ENCODE measurements at places on chromosomes 3 and 15. TPM values are rescaled to one million over a fixed set of nuclear protein-coding genes. Genes with fewer than 3 reads are reported as not detected.

DNA sequence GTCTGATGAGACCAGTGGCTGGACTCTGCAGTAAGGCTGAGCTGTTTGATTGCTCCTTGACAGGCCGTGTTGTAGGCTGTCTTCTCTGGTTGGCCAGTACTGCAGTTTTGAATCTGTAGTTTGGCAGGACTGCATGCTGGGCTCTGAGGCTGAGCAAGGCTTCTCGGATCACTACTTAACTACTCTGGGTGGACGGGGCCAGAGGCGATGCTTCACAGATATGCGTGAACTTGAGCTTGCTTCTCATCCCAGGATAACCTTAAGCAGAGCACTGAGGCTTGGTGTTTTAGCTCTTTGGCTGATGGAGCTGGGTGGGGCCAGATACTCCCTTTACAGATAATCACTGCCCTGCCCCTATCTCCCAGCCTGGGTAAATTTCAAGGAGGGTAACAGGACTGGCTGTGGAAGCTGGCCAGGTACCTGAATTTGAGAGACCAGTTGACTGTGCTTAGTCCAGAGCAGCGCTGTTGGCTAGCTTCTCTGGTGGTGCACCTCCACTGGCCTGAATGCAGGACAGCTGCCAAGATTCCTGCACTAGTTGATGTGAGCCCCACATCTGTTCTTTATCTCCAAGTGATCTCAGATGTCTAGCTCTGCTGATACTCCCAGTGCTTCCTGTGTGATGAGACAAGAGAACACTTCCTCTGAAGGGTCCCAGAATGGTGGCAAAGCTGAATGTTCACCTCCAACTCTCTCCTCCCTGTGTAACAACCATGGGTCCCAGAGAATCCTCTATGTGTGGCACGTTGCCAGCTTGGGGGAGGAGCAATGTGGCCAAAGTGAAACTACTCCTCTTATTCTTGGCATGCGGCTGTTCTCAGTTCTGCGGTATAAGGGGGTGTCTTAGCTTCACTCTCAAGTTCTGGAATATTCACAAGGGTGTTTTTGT, 37.9 kb downstream of the RPL39L start:
- peak; percentile 90 for DNase-seq

Gene STRIT1
- total RNA-seq, result not detected

Gene CPN2
- total RNA-seq, result not detected

Gene ADAMTS9
- 0.81 TPM for total RNA-seq

Gene ASB14
- not detected for total RNA-seq

Gene FNDC3B
- 28.0 TPM for total RNA-seq

GRCh38 chr3:112090887-112091586, 4.8 kb downstream of the C3orf52 start:
- no peak for DNase-seq

DNA sequence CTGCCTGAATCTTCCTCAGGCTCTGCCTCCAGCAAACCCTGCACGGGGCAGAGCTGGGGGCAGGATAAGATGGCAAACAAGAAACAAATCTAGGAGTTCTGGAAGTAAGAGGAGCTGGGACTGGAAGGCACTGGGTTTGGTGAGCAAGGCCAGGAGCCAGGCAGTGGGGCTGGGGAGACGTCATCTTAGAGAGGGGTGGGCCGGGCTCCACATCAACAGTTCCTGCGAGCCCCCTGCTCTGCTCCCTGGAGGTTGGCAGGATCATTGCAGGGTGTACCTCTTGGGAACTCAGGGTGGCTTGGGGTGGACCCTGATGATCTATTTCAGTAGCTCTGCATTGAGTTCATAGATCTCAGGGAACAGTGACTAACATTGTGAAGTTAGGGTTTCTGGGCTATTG, 87.3 kb upstream of the PRR23E start:
- DNase-seq, result no peak

- no peak for DNase-seq
Measured at GRCh38 chr3:8442993-8443650, 58.5 kb upstream of the LMCD1 start.

GRCh38 chr15:54567408-54568035, 589.3 kb downstream of the UNC13C start:
- DNase-seq, result no peak

DNA sequence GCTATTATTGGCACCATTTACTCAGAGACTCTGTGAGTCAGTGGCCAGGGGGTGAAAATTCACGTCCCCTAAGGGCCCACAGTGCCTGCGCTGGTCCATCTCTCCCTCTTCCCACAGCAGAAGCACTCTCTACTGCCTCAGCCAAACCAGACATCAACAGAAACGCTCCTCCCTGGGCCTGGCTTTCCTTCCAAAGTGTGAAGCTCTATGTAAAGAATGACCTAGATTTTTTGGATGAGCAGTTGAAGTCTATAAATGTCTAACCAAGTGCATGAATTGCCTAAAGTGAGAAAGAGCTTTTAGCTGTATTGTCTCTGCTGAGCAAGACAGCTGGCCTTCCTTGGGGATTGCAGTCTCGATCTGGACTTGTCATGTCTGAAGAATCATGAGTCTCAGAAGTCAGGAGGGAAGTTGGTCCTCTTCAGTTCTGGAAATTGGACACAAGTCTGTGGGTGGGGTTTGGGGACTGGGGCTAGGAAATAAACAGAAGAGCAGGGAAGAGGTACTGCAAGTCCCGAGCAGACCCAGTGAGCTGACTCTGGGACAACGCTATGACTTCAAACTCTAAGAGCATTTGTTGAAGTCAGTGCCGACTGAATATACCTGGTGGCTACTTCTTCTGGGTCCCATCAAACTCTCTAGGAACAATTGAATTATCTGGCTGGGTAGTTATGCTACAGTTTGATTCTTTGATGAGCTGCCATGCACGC, 29.0 kb downstream of the RASGRP1 start:
- DNase-seq, result no peak

DNA sequence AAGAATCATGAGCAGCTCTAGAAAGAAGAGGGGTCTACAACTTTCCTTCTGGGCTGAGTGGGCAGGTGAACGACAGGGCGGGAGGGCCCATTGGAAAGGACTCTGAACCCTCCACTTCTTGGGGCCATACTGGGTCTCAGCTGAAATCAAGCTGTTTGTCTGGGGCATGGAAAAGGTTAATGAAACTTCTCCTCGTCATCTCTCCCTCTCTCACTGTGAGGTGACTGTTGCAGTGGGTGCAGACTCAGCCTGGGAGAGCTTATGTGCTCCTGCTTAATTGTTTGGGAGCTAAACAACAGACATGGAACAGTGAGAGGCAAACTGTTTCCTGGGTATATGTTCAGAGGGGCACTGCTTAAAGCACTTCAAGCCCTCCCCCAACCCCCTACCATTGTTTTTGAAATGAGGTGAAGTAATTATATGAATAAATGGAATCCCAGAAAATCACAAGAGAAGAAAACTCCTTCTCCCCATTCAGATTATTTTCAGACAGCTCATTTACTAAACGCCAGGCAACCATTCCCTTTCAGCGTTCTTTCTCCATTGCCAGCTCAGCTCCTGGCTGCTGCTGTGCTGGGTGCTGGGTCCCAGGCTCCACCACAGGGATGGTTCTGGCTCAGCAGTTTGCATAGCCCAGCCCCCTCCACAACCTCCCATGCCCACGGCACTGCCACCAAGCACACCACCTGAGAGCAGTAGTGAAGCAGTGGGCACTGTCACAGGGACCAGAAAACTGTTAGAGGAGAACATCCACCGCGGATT, 444.9 kb upstream of the TBL1XR1 start:
- DNase-seq, result no peak

- DNase-seq, result no peak
Measured at GRCh38 chr15:78673476-78673875, 32.5 kb upstream of the CHRNB4 start.

DNA sequence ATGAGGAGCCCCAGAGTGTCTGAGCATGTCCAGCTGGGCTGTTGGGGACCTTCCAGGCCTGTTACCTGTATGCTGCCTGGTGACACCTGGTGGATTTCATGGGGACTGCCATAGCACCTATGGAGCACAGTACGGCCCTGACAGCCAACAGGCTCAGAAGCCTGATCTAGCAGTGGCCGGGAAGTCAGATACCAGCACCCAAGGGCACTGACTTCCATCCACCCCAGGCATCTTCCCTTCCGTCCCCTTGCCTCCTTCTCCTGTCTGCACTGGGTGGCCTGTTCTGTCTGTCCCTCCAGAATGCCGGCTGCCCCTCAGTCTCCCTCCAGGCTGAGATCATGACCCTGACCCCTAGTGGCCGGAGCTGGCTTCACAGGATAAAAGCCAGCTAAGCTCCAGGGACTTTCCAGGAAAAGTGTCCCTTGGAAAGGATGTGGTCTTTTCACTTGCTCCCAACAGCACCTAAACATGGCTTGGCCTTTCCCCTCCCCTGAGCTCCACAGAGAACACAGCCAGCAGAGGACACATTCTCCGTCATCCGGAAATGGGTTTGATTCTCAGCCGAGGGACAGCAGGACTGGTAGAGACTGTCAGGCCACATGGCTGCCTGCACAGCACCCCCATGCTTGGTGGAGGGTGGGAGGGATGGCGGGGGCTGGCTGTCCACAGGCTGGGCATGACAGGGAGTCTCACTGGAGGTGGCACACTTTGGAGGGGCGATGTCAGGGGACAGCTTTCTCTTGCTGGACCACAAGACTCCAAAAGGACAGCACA, 9.5 kb downstream of the RPS17 start:
- peak; percentile 52 for DNase-seq

DNA sequence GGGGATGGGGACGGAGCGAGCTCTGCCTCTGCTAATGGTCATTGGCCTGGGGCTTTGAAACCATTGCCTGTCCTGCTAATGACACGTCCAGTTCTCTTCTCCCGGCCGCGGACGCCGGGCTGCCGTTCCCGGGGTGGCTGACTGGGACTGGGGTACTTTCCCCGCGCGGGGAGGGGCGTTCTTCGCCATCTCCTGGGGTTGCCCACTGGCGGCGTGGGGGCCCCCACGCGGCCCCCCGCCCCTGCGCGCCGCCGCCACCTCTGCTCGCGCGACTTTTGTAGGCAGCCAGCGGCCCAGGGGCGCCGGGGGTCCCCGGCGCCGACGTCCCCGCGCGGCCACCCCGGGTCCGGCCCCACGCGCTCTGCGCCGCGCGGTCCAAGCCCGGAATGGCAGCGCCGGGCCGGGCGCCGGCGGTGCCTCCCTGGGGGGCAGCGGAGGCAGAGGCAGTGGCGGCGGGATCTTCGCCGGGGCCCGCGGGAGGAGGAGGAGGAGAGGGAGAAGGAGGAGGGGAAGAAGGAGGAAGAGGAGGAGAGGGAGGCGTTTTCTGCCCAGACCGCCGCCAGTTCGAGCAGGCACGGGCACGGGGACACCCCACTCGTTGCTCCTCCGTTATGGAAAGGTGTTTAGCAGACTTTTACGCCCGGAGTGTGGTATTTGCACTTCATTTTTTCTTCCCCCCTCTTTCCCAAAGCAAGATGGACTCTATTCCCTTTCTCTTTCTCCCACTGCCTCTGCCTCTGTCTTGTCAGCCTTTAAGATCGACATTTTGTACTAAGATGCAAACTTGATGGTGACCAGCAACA, 2.3 kb downstream of the BBX start:
- DNase-seq, result no peak

- DNase-seq, result no peak
Measured at GRCh38 chr3:150868282-150868681, 37.0 kb downstream of the MINDY4B start.

DNA sequence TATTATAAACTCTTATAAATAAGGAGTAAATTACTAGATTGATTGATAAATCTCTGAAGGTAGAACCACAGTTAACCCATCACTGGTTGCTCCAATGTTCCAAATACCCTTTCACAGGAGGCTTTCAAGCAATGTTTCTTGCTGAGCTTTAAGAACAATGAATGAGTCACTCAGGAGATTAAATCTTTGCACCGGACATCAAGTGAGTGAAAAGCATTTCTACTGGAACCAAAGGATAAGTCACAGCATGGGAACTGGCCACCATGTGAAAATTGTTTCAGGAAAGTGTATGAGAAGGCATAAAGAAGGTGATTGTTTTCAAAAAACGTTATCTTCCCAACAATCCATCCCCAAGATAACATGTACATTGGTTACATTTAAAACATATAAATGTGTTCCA, 90.6 kb downstream of the CNTN3 start:
- no peak for DNase-seq

DNA sequence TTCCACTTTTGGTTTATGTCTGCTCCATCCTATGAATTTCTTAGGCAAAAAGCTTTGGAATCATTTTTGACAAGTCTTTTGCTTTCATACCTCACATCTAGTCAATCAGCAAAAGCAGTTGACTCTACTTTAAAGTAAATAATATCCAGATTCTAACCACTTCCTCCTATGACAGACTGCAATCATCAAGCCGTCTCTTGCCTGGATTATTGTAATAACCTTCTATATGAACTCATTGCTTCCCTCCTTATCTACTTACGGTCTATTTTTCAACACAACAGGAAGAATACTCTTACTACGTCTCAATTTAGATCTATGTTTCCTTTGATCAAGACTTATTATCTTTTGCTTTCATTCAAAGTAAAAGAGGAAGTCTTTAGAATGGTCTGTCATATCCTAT, 20.7 kb downstream of the CLDN1 start:
- peak; percentile 5 for DNase-seq

Gene EXD1
- not detected for total RNA-seq

DNA sequence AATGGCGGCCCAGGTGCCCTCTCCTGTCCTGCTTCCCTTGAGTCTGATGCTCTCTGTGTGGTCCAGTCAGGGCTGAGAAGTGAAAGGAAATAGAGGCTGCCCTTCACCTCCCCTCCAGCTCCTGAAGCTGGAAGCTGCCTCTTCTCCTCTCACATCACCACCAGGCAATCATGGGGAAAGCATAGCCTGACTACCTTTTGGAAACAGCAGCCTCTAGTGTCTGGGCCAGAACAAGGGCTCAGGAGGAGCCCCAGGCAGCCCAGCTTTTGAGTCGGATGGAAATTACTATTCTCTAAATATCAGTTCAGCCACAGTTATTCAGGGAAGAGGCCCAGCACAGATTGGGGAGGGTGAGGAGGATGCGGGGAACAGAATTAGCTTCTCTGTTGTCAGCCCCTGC, 43.3 kb upstream of the CCDC174 start:
- no peak for DNase-seq

GRCh38 chr15:57784081-57784511, 77.6 kb downstream of the POLR2M start:
- peak; percentile 39 for DNase-seq

Gene FBXO40
- not detected for total RNA-seq

Gene RUBCN
- total RNA-seq, result 32.9 TPM

DNA sequence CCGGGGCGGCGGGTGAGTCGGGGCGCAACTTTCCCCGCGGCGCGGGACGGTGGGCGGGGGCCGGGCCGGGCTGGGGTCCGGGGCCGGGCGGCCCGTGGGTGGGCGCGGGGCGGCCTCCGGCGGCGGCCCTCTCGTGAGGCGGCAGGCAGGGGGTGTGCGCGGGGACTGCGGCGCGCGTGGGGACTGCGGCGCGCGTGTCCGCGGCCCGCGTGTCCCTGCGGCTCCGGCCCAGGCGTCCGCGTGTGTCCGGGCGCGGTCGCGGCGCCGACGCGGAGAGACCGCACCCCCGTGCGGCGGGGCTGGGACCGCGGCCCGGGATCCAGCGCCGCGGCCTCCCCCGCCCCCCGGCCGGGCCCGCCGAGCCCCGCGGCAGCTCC, 349 bp downstream of the PLXNA1 start:
- no peak for DNase-seq

- no peak for DNase-seq
Measured at GRCh38 chr15:66196602-66197001, 56.9 kb downstream of the MEGF11 start.

- no peak for DNase-seq
Measured at GRCh38 chr3:40186508-40186907, 123.0 kb upstream of the EIF1B start.
